ENCODE measurements at places on chromosomes 7 and 10.

DNA sequence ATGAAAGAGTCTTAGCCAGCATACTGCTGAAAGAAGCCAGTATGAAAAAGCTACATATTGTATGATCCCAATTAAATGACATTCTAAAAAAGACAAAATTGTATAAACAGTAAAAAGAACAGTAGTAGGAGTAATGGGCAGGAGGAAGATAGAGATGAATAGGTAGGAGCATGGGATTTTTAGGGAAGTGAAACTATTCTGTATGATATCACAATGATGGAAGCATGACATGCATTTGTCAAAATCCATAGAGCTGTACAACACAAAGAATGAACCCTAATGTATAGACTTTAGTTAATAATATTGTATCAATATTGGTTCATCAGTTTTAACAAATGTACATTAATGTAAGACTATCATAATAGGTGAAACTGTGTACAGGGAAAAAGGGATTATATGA lies 147.9 kb downstream of the IMMP2L start:
- DNase-seq = no peak

GRCh38 chr7:44131173-44132029 lies 8.1 kb upstream of the POLD2 start:
- no peak for DNase-seq

GRCh38 chr10:86375204-86375603 lies 8.6 kb upstream of the GRID1 start:
- no peak for DNase-seq

GRCh38 chr7:74380720-74381119 lies 73.0 kb upstream of the GTF2IRD1 start:
- no peak for DNase-seq

DNA sequence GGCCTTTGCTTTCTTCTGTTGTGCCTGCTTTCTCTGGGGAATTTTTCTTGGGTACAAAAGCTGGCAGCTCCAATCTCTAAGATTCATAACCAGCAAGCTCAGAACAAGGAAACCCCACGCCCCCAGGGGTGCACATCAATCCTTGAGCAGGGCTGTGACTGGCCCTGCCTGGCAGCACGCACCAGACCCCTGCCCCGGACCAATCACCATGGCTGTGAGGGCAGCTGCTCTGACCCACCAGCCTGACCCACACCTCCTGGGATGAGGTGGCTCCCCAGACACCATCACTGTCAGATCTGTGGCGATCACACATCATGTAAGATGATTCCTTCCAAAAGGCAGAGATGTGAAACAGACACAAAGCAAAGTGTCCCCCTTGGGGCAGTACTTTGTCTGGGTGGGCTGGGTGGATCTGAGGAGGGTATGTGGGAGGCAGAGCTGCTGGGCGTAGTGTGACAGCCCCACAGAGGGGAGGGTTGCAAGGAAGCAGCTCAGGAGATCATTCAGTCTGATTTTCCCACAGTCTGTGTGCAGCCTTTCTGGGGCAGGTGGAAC lies 175.5 kb upstream of the SHH start:
- no peak for DNase-seq

- no peak for DNase-seq
Measured at GRCh38 chr7:22997871-22998518, 15.9 kb downstream of the HYCC1 start.

- DNase-seq = no peak
Measured at GRCh38 chr10:23037561-23037960, 57.8 kb upstream of the MSRB2 start.

GRCh38 chr10:58638388-58638787 lies 125.7 kb downstream of the BICC1 start:
- no peak for DNase-seq

GRCh38 chr10:68224810-68225209 lies 7.1 kb downstream of the ATOH7 start:
- DNase-seq = no peak

DNA sequence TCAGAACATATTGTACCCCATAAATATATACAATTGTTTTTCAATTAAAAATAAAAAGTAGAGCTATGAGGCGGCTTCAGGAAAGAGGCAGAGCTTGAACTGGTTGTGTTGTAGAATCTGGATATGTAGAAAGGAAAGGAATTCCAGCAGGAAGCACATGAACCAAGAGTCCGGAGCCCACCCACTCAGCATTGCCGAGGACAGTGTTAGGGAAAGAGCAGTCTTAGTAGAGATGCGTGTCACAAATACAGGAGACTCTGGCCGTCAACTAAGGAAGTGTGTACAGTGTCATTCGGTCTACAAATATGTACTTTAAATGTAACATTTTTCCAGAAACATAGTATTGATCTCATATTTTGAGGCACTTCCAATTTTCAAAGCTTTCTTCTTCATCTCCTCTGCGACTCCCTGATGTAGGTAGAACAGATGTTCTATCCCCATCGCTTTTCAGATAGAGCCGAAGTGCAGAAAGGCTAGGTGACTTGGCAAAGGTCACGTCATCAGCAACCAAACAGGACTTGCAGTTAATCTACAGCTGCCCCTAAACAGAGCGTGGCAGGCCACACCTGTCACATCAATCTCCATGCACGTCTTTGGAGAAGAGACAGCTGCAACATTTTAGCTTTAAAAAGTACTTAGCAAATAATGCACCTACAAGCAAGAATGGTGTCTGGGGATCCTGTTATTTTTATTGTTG lies 25.3 kb upstream of the GJD4 start:
- DNase-seq = no peak

- DNase-seq = no peak
Measured at GRCh38 chr7:18352339-18353255, 143.0 kb upstream of the HDAC9 start.

GRCh38 chr7:47884675-47885074 lies 63.6 kb downstream of the PKD1L1 start:
- no peak for DNase-seq

DNA sequence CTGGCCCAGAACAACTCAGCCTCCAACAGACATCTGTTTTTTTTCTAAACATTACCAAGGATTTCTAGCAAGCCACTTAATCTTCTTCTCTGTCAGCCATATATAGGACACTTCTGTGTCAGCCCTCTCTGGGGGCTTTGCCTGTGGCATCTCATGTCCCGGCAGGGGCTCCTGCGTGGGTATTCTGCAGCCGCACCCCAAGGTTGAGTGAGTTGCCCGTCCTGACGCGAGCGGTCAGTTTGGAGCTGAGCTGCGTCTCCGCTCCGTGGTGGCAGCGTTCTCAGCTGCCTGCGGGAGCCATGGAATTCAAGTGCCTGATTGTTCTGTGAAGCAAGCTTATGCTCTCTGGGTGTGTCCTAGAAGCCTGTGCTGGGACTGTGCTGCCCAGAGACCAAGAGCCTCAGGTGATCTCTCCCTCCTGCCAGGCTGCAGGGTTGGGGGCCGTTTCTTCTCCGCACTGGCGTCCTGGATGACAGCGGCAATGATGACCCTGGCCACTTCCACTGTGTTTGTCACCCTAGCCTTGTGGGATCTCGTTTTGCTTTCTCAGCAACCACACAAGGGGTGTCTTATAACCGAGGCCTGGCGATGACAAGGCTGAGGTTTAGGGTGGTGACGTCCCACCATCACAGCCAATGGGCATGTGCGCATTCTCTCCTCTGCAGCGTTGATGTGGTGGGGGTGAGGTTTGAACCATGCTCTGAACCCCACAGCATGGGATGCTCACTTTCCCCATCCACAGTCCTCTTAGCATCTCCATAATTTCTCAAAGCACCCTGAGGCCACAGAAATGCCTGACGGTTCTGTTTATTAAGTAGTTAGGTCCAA lies 612.6 kb upstream of the FOXK1 start:
- DNase-seq = no peak

DNA sequence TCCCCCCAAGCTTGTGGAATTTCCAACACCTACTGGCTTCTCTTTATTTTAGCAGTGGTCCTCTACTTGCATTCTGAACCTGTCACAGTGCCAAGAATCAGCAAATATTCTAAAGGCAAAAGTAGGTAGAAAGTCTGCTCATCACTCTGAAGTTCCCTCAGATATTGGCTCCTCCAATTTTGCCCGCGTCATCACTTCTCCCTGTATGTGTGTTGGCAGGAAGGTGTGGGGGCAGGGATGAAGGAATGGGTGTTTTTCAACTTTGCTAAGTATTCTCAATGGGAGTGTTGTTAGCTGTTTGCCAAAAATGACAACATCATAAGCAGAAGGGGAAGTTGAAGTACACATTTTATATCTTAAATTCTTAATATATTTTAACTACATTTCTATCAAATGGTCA lies 226.2 kb downstream of the POLR1F start:
- DNase-seq = no peak

DNA sequence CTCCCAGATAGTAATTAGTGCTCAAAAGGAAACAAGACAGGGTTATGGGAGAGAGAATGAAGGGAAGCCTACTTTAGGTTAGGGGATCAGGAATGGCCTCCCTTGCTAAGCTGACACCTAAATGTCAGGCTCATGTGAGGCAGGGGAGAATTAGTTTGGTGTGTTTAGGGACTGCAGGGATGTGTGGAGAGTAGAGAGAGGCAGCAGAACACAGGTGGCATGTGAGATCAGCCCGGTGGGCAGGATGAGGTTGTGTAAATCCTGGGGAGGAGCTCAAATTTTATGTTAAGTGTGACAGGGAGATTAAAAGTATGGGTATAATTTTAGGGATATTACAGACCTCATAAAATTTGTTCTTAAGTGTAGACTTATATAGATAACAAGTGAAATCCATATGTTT lies 56.2 kb upstream of the ZNF438 start:
- DNase-seq = no peak

DNA sequence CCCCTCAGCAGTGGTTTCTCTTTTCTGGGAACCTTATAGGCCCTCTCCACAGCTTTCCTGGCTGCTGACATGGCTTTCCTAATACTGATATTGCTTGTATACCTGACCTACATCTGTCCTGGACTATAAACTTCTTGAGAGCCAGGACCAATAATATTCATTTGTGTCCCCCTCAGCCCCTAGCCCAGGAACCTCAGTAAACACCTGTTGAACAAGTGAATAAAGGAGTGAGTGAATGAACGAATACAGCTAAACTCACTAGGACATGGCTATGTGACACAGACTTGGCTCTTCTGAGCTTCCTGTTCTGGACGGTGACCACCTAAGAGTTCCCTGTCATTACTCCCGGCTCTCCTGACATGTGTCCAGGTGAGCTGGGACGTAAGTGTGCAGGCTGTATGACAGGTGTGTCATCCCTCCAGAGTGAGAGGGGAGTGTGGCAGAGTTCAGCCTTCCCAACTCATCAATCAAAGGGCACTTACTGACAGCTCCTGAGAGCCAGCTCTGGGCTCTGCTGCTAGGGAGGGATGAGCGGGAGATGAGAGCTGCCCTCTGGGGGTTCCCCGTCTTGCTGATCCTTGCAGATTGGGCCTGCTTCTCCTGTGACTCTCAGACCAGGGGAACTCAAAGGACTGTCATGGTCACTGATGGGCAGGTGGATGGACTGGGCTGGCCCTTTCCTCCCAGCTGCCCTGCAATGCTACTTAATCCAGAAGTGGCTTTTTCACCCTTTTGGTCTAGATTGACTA lies 84.5 kb downstream of the HIF1AN start:
- no peak for DNase-seq

DNA sequence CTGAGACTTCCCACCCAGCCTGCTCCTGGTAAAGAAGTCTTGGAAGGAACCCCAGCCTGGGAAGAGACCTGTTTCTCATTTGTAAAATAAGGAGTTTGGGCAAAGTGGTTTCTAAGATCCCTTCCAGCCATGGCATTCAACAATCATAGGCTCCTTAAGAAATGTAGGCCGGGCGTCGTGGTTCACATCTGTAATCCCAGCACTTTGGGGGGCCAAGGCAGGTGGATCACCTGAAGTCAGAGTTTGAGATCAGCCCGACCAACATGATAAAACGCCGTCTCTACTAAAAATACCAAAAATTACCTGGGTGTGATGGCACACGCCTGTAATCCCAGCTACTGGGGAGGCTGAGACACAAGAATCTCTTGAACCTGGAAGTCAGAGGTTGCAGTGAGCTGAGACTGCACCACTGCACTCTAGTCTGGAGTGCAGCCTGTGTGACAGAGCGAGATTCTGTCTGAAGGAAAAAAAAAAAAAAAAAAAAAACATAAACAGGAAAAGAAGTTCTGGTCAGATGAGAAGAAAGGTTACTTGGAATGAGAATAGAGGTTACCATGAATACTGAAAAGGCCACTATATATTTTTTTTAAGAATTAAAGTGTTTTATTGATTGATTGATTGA lies 15.9 kb downstream of the DLG5 start:
- no peak for DNase-seq

- no peak for DNase-seq
Measured at GRCh38 chr7:95736635-95737034, 35.7 kb upstream of the DYNC1I1 start.

GRCh38 chr10:62860946-62861345 lies 44.8 kb upstream of the EGR2 start:
- DNase-seq = no peak

DNA sequence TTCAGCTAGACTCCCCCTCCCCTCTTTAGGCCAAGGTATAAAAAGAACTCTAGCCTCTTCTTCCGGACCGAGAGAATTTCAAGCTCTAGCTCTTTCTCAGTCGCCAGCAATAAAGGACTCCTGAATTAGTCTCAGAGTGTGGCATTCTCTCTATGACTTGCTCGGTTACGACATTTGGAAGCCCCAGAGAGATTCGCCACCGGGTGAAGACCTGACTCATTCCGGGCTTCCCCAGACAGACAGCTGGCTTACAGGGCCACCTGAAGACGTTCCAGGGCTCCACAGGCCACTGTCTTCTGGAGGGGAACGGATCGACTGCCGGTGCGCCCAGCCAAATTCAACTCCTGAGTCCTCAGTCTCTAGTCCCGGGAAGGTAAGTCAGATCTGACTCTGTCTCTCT lies at the start of gene AKR1B15:
Gene AKR1B15, plus strand, starts transcription at position 234 of the 400 bp plus-strand sequence. CDS start 15,510 bp downstream, outside the sequence.
- DNase-seq = no peak

DNA sequence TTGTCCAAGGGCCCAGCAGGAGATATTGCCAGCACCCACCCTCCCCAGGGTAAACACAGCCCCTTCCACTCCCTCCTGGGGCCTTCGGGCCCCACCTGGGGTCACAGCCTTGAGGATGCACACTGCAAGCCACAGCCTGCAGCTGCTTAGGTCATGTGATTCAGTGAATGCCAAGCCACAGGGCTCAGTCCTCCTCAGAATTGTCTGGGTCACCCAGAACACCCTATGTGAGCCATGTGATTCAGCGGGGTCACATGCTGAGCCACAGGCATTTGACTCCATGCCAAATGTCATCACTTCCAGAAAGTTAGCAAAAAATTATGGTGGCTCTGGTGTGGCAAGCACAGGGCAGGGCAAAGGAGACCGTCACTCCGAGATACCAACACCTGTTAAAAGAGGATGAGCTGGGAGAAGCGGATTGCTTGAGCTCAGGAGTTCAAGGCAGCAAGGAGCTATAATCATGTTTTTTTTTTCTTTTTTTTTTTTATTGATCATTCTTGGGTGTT lies 17.2 kb upstream of the PSAP start:
- no peak for DNase-seq

- DNase-seq = no peak
Measured at GRCh38 chr7:106287786-106288185, 3.0 kb upstream of the NAMPT start.

Data from fibroblast of skin of left biceps (primary cell).